Globus pallidus (tissue), 1 donor: ENCODE measurements at places on chromosomes 2 and 18.

GRCh38 chr2:53786352-53786704 is 425 bp downstream of the ASB3 start:
- DNase-seq, result no peak

GRCh38 chr2:27798948-27799645 is 27.6 kb downstream of the MRPL33 start:
- DNase-seq, result no peak

DNA sequence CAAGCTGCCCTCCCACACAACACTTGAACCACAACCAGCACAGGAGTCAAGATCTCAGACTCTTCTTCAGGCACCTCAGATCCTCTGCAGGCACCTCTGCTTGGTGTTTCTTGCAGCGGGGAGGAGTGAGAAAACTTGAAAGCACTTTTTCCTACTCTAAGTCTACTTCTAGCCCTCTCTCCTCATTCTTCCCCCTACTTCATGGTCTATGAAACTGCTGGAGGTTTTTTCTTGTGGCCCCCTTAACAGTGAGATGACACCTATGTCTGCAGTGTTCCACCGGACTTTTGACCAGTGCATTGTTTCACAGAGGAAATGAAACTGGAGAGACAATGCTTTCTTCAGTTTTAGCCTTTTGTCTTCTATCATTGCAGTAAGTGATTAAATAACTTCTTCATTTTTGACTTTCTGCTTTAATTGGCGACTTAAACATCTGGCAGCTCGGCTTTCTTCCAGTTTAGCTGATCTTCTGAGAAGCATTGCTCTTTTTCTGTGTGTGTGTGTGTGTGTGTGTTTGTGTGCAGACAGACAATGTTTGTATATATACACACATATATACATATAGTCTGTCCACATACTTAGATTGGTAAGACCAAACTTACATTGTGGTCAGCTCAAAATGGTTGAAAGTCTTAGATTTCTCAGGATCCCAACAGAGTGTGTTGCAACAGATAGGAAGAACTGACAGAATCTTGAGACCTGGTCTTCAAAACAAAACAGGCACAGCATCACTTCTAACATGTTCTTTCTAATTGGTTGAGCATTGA is 1474.0 kb upstream of the TMEFF2 start:
- DNase-seq, result no peak

GRCh38 chr2:144501118-144501517 is 18.8 kb downstream of the ZEB2 start:
- no peak for DNase-seq
